Forelimb muscle (tissue), 1 donor: ENCODE measurements at places on chromosomes 2 and 18. TPM values are rescaled to one million over a fixed set of nuclear protein-coding genes. Genes with fewer than 3 reads are reported as not detected.

KCNG3 gene
- polyA plus RNA-seq = not detected

TUBB8B gene
- not detected for polyA plus RNA-seq

CNRIP1 gene
- 20.1 TPM for polyA plus RNA-seq

LCT gene
- not detected for polyA plus RNA-seq

SYT4 gene
- not detected for polyA plus RNA-seq

TRABD2A gene
- polyA plus RNA-seq = 0.08 TPM

KCNIP3 gene
- 7.9 TPM for polyA plus RNA-seq

CYP26B1 gene
- polyA plus RNA-seq = 15.8 TPM

LRRC30 gene
- 4.2 TPM for polyA plus RNA-seq

ZNF521 gene
- polyA plus RNA-seq = 43.7 TPM

AQP4 gene
- polyA plus RNA-seq = 0.33 TPM

GPR35 gene
- 1.7 TPM for polyA plus RNA-seq

NYAP2 gene
- 0.34 TPM for polyA plus RNA-seq

FECH gene
- 21.7 TPM for polyA plus RNA-seq

GKN2 gene
- not detected for polyA plus RNA-seq

CMPK2 gene
- polyA plus RNA-seq = 3.1 TPM

FZD7 gene
- 24.4 TPM for polyA plus RNA-seq

LMAN2L gene
- polyA plus RNA-seq = 25.4 TPM

MAP3K19 gene
- polyA plus RNA-seq = not detected
